Adrenal gland (tissue), 19 donors: ENCODE measurements at places on chromosomes 5 and 9. TPM values are rescaled to one million over a fixed set of nuclear protein-coding genes. Genes with fewer than 3 reads are reported as not detected.

The INSL6 gene
- not detected for total RNA-seq

The IFNA21 gene
- total RNA-seq, result not detected

The TMC1 gene
- not detected for total RNA-seq

The FRRS1L gene
- total RNA-seq, result 12.1 TPM

The DMRT3 gene
- total RNA-seq, result not detected

The CTNND2 gene
- 2.1 TPM for total RNA-seq

The SLC25A46 gene
- 57.8 TPM for total RNA-seq

The PCDHGA6 gene
- total RNA-seq, result 2.8 TPM

The CTSL gene
- 205 TPM for total RNA-seq

The PCDHB12 gene
- total RNA-seq, result 1.5 TPM

The CDC20B gene
- not detected for total RNA-seq

The PTGER4 gene
- total RNA-seq, result 42.9 TPM

The KCNMB1 gene
- 0.55 TPM for total RNA-seq

The ANKRD34B gene
- total RNA-seq, result not detected

The SPAAR gene
- total RNA-seq, result 1.7 TPM

The CXXC5 gene
- 34.5 TPM for total RNA-seq

The KIF12 gene
- 0.41 TPM for total RNA-seq

The MAP1B gene
- total RNA-seq, result 51.2 TPM

The PCDHB10 gene
- 0.18 TPM for total RNA-seq

The TLE4 gene
- 47.2 TPM for total RNA-seq

The LCN12 gene
- 3.5 TPM for total RNA-seq

The TAL2 gene
- total RNA-seq, result not detected

The FOXD4L3 gene
- total RNA-seq, result not detected

The CDC23 gene
- 22.9 TPM for total RNA-seq

The CD180 gene
- total RNA-seq, result 1.8 TPM

The DCP2 gene
- total RNA-seq, result 17.5 TPM

The NUTM2G gene
- total RNA-seq, result not detected

The SLC36A3 gene
- total RNA-seq, result not detected

The TAF1L gene
- total RNA-seq, result not detected

The WDR5 gene
- total RNA-seq, result 26.2 TPM

The SCGB3A2 gene
- not detected for total RNA-seq

The DRD1 gene
- 0.35 TPM for total RNA-seq

The PRPF4 gene
- total RNA-seq, result 14.3 TPM

The ABO gene
- total RNA-seq, result 21.5 TPM

The EPB41L4B gene
- 20.4 TPM for total RNA-seq

The MAST4 gene
- total RNA-seq, result 56.9 TPM

The ST8SIA4 gene
- total RNA-seq, result 0.85 TPM

The RBM22 gene
- total RNA-seq, result 32.9 TPM

The ECSCR gene
- total RNA-seq, result 10.8 TPM

The SPRY4 gene
- total RNA-seq, result 23.8 TPM

The PCDHGA9 gene
- total RNA-seq, result 1.5 TPM

The PCDHGA12 gene
- total RNA-seq, result 26.9 TPM
